SW480 (cell line): ENCODE measurements at places on chromosomes 7 and 10.

GRCh38 chr10:5544216-5544805 is 19.6 kb downstream of the CALML3 start:
- no peak for DNase-seq

DNA sequence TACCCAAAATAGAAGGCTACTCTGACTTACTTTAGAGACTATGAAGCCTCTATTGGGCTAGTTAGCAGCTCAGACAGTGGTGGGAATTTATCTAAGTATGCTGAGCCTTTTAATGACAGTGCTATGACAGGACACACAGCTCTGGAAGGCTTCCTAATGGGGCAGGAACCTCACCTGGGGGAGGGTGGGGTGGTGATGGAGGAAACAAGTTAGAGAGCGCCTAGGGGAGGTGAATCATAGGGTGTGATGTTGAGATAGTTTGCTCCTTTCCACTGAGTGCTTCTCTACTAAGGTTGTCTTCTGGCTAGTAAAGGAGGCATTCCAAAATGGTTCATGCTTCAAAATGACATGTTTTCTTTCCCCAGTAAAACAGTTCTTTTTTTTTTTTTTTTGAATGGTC is 42.1 kb downstream of the PPP1R9A start:
- DNase-seq: peak; percentile 29

DNA sequence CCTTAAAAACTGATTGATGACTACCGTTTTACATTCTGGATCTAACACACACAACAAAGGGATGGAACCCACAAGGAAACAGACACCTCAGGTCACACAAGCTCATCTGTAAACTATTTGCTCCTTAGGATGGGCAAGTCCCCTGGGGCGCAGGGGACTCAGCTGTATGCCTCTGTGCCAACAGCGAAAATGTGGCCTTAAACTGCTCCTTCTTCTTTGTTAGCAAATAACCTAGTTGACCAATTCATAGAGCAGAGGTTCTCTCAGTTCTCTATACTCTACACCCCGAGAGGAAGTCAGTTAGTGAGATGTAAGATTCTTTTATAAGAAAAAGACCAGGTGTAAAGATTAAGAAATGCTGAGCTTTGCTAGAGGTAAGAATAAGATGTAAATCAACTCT is 181.9 kb upstream of the PRSS58 start:
- DNase-seq: no peak

- DNase-seq: no peak
Measured at GRCh38 chr7:95471071-95471470, 14.7 kb upstream of the ASB4 start.

GRCh38 chr10:88455831-88456230 is 127.3 kb downstream of the RNLS start:
- DNase-seq: no peak

GRCh38 chr10:13087986-13088618 is 11.9 kb upstream of the OPTN start:
- DNase-seq: no peak

DNA sequence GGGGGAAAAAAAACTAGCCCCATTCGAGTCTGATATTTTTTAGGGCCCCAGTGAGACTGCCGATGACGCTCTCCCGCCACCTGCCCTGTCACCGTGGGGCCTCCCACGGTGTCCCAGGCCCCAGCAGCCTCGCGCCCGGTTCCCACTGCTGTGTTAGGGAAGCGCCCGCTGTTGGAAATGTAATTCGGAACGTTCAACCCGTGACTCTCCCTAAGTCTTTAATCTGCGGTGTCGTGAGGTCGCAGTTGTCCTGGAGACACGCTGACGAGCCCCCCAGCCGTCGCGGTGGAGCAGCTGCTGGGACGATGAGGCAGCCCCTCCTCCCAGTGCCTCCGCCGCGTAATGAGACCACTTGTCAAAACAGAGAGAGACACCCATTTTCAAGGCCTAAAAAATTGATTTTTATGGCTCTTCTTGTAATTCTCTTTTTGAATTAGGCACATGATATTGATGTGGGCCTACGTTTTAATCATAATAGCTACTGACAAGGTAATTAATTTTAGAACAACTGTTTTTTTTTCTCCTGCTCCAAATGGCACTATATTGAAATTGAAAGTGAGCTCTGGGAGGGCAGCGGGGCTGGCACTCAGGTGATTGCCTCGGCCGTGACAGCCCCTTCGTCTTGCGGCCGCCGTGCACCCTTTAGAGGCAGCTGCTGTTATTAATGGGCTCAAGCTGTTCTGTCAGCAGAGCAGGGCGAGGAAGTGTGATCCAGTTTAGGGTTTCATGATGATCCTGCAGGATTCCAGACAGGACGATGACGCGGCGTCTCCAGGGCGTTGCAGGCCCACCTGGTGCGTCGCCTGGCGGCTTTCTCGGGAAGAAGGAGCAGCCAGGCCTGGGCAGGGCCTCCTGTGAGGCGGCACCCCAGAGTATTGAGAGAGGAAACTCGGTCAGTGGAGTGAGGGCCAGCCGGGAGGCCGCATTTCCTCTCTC is 63.3 kb downstream of the NKX6-2 start:
- DNase-seq: no peak

DNA sequence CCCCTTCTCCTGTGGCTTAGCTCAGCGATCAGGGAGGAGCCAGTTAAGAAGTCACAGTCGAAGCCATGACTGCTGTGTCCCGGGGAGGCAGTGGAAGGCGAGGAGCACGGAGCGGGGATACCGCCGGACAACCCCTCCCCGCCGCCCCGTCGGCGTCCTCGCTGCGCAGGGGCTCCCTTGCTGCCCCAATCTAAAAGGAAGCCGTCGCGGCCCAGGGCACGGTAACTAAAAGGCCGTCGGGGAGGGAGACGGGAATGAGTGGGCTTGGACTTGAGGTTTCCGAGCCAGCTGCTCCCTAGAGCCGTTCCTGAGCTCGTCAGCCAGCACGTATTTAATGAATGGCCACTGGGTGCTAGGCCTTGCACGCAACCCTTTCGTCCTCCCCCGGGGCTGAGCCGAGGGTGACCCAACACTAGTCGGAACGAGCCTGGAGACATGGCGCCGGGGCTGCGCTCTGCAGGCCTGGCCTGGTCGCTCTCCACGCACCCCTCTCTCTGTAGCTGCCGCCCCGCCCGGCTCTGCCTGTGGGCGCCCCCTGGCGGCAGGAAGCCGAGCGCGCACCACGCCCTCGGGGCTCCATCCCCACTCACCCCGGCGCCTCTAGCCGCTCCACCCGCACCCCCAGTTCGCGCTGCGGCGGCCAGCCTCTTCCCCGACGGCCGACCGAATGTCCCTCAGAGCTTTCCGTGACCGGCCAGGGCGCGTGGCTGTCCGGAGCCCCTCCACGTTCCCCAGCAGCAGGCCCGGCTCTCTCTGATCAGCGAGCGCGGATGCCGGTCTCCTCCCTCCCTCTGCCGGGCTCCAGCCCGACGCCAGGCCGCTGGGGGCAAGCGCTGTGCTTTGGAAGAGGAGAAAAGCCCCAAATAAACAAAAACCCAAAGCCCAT is 29.3 kb upstream of the KCNK18 start:
- DNase-seq: peak; percentile 33

GRCh38 chr7:149414171-149414570 is 46.7 kb downstream of the ZNF777 start:
- no peak for DNase-seq

DNA sequence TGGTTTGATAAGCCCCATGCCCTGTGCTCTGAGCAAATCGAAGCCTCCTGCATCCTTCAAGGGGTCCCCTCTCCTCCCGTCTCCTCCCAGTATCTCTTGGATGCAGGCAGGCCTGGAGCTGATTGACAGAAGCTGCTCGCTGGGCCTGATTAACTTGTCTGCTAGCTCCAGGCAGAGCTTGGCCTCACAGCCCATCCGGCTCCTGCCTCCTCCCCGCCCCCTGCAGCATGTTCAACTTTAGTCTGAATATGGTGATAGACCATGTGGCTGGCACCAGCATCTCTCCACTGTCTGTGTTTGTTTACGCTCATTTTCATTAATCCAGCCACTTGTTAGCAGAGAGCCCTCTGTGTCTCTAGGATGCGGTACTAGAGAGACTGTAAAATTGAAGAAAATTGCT is 432.2 kb downstream of the DPP6 start:
- no peak for DNase-seq

- no peak for DNase-seq
Measured at GRCh38 chr7:17019106-17019505, 137.3 kb upstream of the AGR3 start.

DNA sequence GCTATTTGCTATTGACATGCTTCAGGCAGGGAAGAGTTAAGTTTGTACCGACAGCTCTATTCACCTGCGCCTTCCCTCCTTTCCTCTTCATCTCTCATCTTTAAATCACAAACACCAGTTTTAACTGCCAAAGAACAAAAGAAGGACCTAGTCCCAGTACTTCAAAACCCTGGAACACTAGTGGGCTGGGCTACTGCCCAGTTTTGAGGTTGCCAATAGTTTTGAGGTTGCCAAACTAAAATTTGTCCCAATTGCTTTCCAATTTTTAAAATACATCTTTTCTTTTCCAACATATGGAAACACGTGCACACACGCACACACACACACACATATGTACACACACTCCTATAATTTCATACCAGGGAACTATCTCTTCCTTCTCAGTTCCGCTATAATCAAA is 130.6 kb upstream of the SLC26A5 start:
- DNase-seq: no peak

DNA sequence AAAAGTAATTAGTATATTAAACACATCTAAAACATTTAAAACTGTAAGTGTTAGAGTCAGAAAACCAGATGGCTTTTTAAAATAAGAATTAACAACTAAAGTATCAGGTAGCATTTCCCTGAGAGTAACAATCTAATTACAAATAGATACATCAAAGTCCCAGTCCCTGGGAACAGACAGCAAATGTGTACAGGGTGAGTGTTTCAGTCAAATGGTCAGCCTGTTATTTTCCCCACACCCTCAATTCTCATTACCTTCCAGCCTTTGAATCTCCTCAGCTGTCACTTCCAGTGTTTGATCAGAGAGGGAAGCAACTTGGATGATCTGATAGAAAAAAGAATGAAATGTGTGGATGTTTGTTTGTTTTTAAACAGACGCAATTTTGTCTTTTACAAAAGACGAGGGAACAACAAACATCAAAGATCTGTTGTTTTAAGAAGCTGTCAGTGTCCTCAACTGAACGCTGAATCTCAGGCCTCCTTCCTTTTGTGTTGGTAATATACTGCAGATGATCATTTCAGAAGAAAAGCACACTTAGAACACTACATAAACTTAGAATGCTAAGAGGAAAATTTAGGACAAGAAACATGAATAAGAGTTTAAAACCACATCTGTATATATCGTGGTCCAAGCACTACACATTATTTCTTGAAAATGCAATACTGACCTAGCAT is 29.8 kb downstream of the CEP41 start:
- DNase-seq: no peak

DNA sequence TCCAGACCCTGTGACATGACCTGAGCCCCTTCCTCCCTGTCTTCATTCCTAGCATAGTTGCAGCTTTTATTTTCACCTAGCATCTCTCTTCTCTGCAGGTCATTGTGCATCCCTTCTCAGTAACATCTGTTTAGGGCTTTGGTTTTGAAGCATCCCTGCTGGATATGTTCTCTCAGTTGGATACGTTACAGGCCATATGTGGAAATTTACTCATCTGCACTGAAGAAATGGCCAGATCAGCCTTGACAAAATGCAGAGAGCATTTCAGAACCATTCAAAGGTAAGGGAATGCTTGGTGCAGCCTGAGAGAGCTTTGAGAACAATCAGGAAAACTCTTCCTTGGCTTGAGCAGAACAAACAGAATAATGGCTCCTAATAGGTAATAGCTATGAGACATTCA is 647.0 kb downstream of the KCNMA1 start:
- DNase-seq: no peak
